ENCODE measurements at places on chromosomes 2 and 18.

DNA sequence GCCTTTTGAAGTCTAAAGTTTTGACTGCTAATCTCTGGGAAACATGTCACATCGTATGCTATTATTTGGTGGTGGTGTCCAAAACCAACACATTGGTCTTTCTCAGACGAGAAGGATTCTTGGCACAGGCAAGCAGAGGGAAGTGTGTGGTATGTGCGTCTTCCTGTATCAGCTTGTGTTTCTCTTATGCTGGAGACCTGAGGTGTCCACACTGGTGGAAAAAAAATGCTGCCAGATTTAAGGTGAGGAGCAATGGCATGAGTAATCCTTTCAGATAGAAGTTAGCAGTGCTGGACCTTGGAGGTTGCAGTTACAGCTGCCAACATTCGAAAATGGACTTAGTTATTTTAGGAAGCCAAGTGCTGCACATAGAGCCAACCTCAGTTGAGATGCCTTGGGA lies 11.7 kb upstream of the FHL2 start:
- no peak for DNase-seq

DNA sequence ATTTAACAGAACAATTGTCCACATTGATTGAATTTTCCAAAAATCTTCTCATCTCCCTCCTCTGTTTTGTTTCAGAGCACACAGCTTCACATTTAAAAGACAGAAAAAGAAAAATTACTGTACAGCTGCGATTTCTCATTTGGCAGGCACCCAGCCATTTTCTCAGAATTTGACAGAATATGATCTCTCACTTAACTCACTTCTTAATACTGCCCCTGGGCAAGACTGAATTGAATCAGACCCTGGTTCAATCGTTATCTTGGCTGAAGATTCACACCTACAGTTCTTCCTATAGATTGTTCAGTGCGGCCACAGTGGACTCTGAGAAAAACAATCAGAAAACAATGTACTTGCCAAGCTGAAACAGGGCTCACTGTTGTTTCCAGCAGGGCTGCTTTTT lies 90.2 kb upstream of the LHCGR start:
- no peak for DNase-seq

DNA sequence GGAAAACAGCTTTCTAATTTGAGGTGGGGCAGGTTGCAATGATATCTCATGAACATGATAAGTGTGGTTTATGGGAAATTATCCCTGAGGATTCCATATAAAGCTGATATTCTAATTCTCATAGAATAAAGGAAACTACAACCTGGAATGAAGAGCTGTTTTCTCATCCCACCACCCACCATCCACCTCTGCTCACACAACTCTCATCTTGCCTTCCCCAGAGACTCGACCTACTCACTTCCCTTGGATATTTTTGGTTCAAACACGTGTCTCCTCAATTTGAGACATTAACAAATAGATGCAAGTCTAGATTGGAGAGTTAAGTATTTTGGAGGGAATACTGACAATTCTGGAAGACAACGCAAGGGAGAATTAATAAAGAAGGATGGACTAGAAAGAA lies 490.9 kb downstream of the TMEM182 start:
- no peak for DNase-seq

DNA sequence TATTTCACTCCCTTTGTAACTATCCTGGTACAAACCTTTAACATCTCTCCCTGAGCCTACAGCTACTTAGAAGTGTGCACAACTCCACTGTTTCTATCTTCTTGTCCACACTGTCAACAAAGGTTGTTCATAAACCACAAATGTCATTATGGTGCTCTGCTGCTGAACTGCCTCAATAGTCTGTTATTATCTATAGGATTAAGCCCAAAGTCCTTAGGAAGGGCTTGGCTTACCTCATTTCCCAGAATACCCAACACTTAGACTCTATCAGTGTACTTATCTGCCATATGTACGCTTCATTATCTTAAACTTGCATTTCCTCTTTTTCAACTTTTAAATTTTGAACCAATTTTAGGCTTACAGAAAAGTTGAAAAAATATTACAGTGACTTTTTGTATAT lies 94.2 kb downstream of the HNMT start:
- no peak for DNase-seq

DNA sequence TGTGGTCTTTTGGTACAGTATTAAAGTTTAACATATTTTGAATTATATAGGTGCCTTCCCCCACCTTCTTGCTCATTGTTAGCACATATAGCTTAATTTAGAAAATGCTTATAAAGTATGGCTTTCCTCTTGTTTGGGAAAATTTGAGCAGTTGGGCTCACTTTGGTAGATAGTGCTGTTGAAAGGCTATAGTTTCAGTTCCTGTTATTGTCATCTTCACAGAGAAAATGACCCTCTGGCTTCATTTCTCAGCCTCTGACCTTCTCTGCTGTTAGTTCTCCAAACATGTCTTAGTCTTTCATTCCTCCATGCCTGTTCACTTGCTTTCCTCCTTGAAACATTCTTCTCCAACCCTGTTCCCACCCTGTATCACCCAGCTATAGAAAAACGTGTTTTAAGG lies 200.6 kb downstream of the WDR7 start:
- DNase-seq, result no peak

- DNase-seq, result no peak
Observed at GRCh38 chr2:230929381-230930148, 4.5 kb upstream of the GPR55 start.

DNA sequence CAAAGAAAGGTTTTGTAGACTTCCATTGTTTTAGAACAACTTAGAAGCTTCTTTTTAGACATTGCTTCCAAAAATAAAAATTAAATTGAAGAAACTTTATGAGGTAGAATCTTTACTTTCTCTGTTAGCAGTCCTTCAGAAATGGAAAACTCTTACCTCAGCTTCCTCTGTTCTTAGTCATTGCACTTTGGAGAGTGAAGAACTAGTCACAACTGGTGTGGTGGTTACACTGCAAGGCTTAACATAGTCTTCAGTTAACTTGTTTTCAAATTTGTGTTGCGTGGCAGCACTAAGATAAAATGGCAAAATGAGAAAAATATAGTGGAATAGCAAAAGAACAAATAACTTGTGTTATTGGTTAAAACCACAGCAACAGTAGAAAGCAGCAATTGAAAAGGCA lies 332.6 kb downstream of the KIAA1328 start:
- peak; percentile 3 for DNase-seq

GRCh38 chr2:69994166-69994565 lies 32.7 kb upstream of the ASPRV1 start:
- DNase-seq, result no peak

- no peak for DNase-seq
Observed at GRCh38 chr18:75418293-75419005, 9.1 kb downstream of the SMIM21 start.

GRCh38 chr2:208300847-208301618 lies 35.0 kb downstream of the PIKFYVE start:
- no peak for DNase-seq

DNA sequence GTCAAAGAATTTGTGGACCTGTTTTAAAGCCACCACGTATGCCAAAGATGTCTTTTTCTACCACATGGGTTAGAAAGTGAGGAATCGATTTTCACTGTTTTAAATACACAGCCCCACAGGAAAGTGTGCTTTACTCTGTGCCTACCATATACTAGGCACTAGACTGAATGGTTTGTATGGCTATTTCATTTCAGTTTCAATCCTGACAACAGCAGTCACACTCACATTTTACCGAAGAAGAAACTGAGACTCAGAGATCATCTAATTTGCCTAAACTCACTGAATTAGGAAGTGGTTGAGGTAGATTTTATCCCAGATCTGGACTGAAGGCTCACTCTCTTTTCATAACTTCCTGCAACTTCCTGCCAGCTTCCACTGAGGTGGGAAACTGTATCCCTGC lies 176.4 kb downstream of the ALK start:
- DNase-seq, result no peak

GRCh38 chr18:3356614-3357013 lies 93.4 kb upstream of the TGIF1 start:
- DNase-seq, result no peak

- DNase-seq, result peak; percentile 47
Observed at GRCh38 chr18:32271672-32272208, 81.9 kb downstream of the MEP1B start.

DNA sequence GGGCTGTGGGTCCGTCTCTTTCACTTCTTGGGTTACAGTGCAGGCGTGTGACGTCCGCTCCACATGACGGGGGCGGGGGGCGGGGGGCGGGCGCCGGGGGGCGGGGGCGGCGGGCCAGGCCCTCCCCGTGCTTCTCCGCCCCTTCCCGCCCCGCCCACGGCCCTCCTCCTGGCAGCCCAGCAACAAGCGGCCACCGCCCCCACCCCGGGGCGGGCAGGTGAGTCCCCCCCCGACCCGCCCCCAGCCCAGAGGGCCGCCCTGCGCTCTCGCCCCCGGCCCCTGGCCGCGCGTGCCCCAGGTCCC lies 3.6 kb downstream of the ZNF516 start:
- DNase-seq, result peak; percentile 67

- no peak for DNase-seq
Observed at GRCh38 chr18:67509741-67510391, 6.7 kb downstream of the DSEL start.

DNA sequence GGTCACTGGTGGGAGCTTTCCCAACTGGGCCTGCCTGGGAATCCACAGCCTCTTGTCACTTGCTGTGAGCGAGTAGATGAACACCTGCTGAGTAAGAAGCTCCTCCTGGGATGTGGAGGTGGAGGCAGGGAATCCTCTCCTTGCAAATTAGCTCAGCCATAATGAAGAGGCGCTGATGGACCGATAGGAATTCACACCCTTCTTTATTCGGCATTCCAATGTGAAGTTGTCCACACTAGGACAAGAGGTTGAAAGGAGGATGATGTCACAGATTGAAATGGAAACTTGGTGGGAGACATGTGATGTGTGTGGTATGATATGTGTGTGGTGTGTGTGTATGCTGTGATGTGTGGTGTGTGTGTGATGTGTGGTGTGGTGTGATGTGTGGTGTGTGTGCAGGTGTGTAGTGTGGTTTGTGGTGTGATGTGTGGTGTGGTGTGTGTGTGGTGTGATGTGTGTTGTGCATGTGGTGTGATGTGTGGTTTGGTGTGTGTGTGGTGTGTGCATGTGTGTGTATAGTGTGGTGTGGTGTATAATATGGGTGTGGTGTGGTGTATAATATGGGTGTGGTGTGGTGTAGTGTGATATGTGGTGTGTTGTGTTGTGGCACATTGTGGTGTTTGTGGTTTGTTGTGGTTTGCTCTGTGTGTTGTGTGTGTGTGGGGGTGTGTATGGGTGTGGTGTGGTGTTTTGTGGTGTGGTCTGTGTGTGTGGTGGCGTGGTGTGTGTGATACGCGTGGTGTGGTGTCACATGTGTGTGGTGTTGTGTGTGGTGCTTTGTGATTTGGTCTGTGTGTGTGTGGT lies 216.4 kb downstream of the BCL2 start:
- no peak for DNase-seq

- DNase-seq, result peak; percentile 49
Observed at GRCh38 chr2:9800975-9801726, 42.1 kb upstream of the TAF1B start.

- peak; percentile 50 for DNase-seq
Observed at GRCh38 chr2:11498543-11499034, 32.6 kb upstream of the E2F6 start.

DNA sequence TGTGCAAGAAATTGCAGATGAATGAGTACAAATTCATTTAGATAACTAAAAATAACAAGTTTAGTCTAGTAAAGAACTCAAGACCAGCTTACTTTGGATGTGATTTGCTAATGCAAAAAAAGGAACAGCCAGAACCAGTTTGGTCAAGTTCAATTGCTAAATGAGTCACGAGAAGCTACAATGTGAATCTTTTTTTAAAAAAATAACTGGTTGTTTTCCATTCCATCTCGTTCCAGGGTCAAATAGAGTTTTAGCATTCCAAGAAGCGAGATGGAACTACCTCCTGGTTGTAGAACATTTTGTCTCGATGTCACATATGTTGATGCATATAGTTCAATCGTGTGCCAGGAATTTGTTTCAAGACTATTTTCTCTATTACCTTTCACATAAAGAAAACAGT lies 65.0 kb upstream of the IKZF2 start:
- DNase-seq, result no peak

- DNase-seq, result no peak
Observed at GRCh38 chr18:33749834-33750233, 171.8 kb downstream of the ASXL3 start.

DNA sequence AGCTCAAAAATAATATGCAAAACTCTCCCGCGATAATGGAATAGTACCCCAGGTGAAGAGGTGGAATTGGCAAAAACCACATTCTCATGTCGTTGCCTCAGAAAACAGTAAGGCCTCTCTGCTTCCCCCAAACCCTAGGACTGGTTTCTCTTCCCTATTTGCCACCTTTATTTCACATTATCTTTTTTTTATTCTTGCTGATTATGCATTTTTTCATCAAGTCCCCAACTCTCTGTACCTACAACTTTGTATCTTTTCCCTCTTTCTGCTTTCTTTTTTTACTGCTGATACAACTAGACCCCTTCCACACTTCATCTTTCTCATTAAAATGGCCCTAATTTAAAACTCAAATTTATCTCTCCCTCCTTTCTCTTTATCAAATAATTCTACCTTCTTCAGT lies 1472.2 kb downstream of the SUCLG1 start:
- no peak for DNase-seq

DNA sequence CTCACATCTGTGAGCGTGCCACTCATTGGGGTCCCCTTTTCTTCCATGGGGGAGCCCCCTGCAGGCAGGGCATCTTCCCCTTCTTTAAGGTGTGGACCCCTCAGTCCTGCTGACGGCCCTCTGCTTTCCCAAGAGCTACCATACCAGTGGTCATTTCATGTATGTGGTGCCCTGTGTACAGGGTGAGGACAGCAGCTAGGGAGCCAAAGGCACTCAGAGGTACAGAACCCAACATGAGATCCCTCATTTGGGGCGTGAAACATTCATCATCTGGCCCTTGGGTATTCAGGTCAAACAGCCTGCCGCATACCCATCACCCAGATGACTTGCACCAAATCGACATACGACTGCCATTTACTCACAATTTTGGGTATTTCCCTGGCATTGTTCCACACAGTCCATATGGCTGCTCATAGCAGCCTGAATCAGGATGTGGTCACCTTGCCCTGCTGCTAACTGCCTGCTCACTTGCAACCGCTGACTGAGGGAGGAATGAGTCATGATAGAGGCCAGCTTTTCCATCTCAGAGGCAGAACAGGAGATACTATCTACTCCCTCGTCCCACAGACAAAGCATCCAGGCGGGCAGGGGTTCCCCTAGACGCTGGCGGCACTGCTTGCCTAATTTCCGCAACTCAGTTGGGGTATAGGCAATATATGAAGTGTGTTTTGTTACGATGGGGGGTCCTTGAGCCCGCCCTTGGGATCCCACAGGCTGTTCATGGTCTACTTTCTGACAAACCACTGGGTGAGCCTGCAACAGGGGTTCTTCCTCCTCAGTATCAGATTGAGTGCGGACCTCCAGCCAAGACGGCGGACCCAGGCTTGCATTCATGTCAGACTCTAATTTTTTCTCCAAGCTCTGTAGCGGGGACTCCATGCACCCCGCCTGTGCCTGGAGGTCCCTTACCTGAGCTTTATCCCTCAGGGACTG lies 228.6 kb downstream of the SATB2 start:
- DNase-seq, result peak; percentile 83

DNA sequence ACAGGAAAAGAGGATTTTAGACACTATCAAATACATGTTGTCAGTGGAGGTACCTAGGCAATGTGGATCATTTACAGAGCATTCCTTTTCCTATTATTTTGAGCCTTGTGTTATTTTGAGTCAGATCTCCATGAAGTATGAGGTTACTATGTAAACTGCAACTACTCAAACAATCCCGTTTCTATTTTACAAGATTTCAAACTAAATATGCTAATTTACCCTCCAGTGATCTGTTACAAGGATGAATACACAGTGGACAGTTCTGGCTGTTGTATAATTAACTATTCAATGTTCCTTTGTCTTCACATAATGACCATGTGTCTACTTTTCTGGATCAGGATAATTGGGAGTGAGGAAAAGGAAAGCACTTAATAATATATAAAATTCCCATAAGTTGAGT lies 4.6 kb downstream of the HOXD1 start:
- DNase-seq, result no peak

- DNase-seq, result no peak
Observed at GRCh38 chr2:106038601-106039375, 155.3 kb downstream of the UXS1 start.
